ENCODE measurements at places on chromosomes 16 and 17. TPM values are rescaled to one million over a fixed set of nuclear protein-coding genes. Genes with fewer than 3 reads are reported as not detected.

Gene WFIKKN2
- polyA plus RNA-seq, result not detected

Gene SPECC1
- polyA plus RNA-seq, result 4.6 TPM

Gene EXOC3L1
- polyA plus RNA-seq, result 0.21 TPM

Gene SENP3
- polyA plus RNA-seq, result 13.1 TPM

Gene NOD2
- 3.7 TPM for polyA plus RNA-seq

Gene NPB
- polyA plus RNA-seq, result not detected

Gene MT1F
- polyA plus RNA-seq, result 12.0 TPM

Gene DOC2B
- not detected for polyA plus RNA-seq

DNA sequence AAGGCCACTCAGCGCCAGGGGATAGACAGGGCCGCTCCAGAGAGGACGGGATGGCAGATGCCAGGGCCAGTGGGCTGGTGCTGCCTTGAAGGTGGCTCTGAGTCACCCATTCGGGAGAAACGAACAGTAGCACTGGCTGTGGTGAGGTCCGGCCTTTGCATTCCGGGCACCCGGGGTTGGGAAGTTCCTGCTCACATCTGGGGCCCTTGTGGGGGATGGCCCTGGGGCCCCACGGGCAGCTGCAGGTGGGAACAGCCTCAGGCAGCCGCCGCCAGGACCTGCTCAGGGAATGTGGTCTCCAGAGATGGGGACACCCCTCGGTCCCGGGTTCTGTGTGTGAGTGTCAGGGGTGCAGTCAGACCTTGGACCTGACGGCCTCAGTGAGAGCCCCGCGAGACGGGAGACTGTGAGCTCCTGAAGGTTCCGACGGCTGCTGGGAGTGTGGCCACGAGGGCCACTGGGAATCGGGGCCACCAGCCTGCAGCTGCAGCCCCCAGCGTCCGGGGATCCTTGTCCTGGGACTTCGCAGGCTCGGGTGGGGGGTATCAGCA, 1.4 kb downstream of the CBFA2T3 start:
- H3K27ac ChIP-seq, result no peak overlapping the region
- no peak overlapping the region for H3K4me3 ChIP-seq
- no peak for DNase-seq
- no peaks in the 10 kb centered on the region for H3K36me3 ChIP-seq
- H3K4me1 ChIP-seq, result no peaks in the 10 kb centered on the region
- H3K27me3 ChIP-seq, result peaks cover 16% of the 10 kb centered on the region

- no peaks in the 10 kb centered on the region for H3K36me3 ChIP-seq
- H3K4me3 ChIP-seq, result no peak overlapping the region
- peaks cover 31% of the 10 kb centered on the region for H3K4me1 ChIP-seq
- no peaks in the 10 kb centered on the region for H3K27me3 ChIP-seq
- DNase-seq, result no peak
- H3K27ac ChIP-seq, result no peak overlapping the region
Observed at GRCh38 chr17:19880393-19880792, 12.7 kb upstream of the ULK2 start.

DNA sequence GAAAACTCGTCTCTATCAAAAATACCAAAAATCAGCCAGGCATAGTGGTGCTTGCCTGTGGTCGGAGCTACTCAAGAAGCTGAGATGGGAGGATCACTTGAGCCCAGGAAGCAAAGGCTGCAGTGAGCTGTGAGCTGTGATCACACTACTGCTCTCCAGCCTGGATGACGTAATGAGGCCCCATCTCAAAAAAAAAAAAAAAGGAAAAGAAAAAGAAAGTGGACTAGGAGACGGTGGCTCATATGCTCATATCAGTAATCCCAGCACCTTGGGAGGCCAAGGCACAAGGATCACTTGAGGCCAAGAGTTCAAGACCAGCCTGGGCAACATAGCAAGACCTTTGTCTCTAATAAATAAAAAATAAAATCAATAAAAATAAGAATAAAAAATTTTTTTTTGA, 8.8 kb upstream of the SUMO2 start:
- no peak overlapping the region for H3K4me3 ChIP-seq
- no peak overlapping the region for H3K27ac ChIP-seq
- no peaks in the 10 kb centered on the region for H3K27me3 ChIP-seq
- no peaks in the 10 kb centered on the region for H3K4me1 ChIP-seq
- H3K36me3 ChIP-seq, result no peaks in the 10 kb centered on the region
- DNase-seq, result no peak

DNA sequence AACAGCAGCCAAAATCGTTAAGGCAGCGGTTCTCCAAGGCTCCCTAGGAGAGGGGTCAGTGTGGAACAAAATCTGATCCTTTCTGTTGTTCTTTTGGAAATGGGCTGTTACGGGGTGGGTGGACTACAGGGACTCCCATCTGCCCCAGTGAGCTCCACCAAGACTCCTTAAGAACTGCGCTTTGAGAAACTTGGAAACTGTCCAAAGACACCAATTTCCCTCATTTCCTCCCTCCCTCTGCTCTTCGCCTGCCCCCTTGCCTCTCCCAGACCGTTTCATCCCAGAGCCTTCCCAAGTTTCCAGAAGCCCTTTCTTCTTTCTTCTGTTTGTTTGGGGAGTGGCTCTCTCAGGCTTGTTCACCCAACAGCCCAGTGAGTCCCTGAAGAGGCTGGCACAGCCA, 205.4 kb downstream of the COPRS start:
- DNase-seq, result no peak
- H3K27ac ChIP-seq, result no peak overlapping the region
- no peaks in the 10 kb centered on the region for H3K36me3 ChIP-seq
- no peaks in the 10 kb centered on the region for H3K4me1 ChIP-seq

DNA sequence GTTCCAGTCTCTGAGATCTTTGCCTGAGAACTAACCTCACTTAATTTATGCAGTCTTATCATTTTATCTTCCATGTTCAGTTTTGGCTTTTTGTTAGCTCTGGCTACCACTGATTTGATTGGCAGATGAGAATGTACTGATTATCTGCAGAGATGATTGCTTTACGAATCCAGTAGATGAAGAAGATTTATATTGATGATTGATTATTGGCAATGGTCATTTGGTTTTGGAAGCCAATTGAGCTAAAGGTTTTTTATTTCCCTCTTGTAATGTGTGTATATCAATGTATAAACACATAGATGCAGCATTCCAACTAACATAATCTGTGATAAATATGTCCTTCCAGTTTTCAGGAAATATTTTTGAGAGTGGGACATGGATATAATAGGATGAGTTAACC, 763.6 kb downstream of the CDH11 start:
- H3K36me3 ChIP-seq, result no peaks in the 10 kb centered on the region
- H3K27me3 ChIP-seq, result no peaks in the 10 kb centered on the region

- no peaks in the 10 kb centered on the region for H3K4me1 ChIP-seq
- no peak overlapping the region for H3K4me3 ChIP-seq
- H3K27ac ChIP-seq, result no peak overlapping the region
- H3K27me3 ChIP-seq, result no peaks in the 10 kb centered on the region
- DNase-seq, result no peak
- H3K36me3 ChIP-seq, result no peaks in the 10 kb centered on the region
Observed at GRCh38 chr16:73378471-73378870, 330.5 kb upstream of the ZFHX3 start.

GRCh38 chr17:47643116-47643515, 6.6 kb upstream of the KPNB1 start:
- H3K36me3 ChIP-seq, result no peaks in the 10 kb centered on the region
- H3K4me1 ChIP-seq, result peaks cover 8% of the 10 kb centered on the region

DNA sequence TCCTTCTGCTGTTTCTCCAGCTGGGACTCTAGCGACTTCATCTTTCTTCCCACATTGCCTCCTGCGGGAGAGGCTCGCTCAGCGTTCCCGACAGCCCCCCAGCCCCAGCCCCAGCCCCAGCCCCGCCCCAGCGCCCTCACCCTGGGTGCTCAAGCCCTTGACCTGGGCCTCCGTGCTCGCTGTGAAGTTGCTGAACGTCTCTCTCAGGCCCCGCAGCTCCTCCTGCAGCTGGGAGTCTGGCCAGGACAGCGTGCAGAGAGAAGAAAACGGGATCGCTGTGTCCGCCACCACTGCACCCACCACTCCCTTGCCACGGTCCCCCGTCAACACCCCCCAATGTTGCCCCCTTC, 2.4 kb downstream of the ASGR1 start:
- peaks cover 18% of the 10 kb centered on the region for H3K27me3 ChIP-seq
- H3K4me1 ChIP-seq, result peaks cover 25% of the 10 kb centered on the region
- no peak for DNase-seq
- H3K4me3 ChIP-seq, result no peak overlapping the region

DNA sequence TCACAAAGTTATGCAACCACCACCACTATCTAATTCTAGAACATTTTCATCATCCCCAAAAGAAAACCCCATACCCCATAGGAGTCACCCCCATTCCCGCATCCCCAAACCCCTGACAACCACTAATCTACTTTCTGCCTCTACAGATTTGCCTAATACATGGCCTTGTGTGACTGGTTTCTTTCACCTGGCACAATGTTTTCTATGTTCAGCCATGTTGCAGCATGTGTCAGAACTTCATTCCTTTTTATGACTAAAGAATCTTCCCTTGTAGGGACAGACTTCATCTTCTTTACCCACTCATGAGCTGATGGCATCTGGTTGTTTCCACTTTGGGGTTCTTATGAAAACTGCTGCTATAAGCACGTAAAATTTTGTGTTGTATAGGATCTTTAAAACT, 34.6 kb downstream of the CYTH1 start:
- DNase-seq, result no peak
- no peaks in the 10 kb centered on the region for H3K27me3 ChIP-seq
- H3K36me3 ChIP-seq, result peaks cover 4% of the 10 kb centered on the region
- H3K4me1 ChIP-seq, result peaks cover 98% of the 10 kb centered on the region
- H3K4me3 ChIP-seq, result no peak overlapping the region

- no peak for DNase-seq
- no peaks in the 10 kb centered on the region for H3K27me3 ChIP-seq
- peak overlapping the region; percentile 43 for H3K27ac ChIP-seq
- peaks cover 34% of the 10 kb centered on the region for H3K4me1 ChIP-seq
Observed at GRCh38 chr17:1762901-1763898, 1.3 kb downstream of the SERPINF1 start.

DNA sequence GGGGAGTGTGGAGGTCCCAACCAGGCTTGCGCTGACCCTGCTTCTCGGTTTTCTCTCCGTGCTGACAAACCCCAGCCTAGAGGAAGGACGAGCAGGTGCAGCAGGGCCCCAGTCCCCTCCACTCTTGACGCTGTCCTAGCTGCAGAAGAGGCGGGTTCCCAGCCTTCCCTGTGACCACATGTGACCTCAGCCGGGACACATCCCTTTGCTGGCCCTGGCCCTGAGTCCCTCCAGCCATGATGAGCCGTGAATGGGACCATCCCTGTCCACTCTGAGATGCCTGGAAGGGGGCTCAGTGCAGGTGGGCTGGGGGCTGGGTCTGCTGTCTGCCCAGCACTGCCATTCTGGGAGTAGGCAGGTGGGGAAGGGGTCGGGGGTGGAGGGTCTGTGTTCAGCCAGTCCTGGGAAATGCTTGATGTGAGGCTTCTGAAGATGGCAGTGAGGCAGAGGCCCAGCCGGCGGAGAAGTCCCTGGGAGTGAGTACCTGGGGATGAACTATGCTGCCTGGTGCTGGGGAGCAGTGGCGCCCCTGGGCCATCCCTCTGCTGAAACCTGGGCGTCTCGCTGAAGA, 1.9 kb upstream of the TUBB3 start:
- no peak for DNase-seq
- H3K27ac ChIP-seq, result no peak overlapping the region
- peaks cover 78% of the 10 kb centered on the region for H3K4me1 ChIP-seq
- no peaks in the 10 kb centered on the region for H3K36me3 ChIP-seq
- H3K27me3 ChIP-seq, result peaks cover 10% of the 10 kb centered on the region
- no peak overlapping the region for H3K4me3 ChIP-seq

GRCh38 chr17:28584434-28584833, 7.7 kb upstream of the ALDOC start:
- no peak for DNase-seq
- no peak overlapping the region for H3K4me3 ChIP-seq
- no peaks in the 10 kb centered on the region for H3K27me3 ChIP-seq
- H3K4me1 ChIP-seq, result no peaks in the 10 kb centered on the region
- no peak overlapping the region for H3K27ac ChIP-seq

- H3K4me3 ChIP-seq, result no peak overlapping the region
- H3K27ac ChIP-seq, result no peak overlapping the region
Observed at GRCh38 chr17:34366529-34367107, 3.6 kb upstream of the CCL1 start.

- peak overlapping the region; percentile 51 for H3K27ac ChIP-seq
- H3K4me3 ChIP-seq, result peak overlapping the region; percentile 73
- DNase-seq, result no peak
Observed at GRCh38 chr17:7403043-7403726, 712 bp downstream of the TMEM256 start.

GRCh38 chr17:66386498-66387351, 84.3 kb downstream of the PRKCA start:
- no peak for DNase-seq
- H3K4me3 ChIP-seq, result no peak overlapping the region
- no peak overlapping the region for H3K27ac ChIP-seq
- peaks cover 10% of the 10 kb centered on the region for H3K36me3 ChIP-seq

DNA sequence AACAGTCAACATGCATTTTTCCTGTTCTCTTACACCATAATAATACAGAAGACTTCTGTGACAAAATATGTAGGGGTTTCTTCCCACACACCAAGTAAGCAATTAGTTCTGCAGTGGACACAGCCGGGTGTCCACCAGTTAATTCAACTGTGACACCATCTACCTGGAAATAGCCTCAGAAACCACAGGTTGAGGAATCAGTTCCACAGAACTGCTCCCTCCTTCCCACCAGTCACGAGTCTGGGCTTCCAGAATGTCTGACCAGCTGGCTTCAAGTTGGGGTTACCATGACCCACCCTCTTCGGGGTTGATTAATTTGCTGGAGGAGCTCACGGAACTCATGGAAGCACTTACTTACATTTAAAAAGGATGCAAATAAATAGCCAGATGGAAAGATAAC, 13.6 kb upstream of the CCL5 start:
- H3K36me3 ChIP-seq, result no peaks in the 10 kb centered on the region
- no peak overlapping the region for H3K27ac ChIP-seq
- DNase-seq, result no peak
- H3K27me3 ChIP-seq, result no peaks in the 10 kb centered on the region

DNA sequence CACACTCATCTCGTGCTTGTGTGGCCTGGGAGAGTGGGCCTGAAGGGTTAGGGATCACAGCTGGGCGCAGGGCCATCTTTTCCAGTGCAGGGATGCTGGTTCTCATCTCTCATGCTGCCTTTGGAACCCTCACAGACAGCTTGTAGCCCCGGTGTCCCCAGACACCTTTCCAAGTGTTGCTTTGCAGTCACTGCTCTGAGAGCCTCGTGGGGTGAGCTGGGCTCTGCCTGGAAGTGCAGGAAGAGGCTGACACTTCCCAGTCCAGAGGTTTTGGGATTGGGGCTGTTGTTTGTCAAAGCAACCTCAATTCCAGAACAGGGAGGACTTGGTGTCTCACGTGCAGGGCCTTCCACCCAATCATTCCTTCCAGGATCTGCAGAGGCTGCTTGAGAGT, 28.2 kb downstream of the TBX4 start:
- H3K27me3 ChIP-seq, result peaks cover 5% of the 10 kb centered on the region
- H3K4me3 ChIP-seq, result no peak overlapping the region
- no peak for DNase-seq

GRCh38 chr17:72766761-72767356, 325.6 kb downstream of the SLC39A11 start:
- H3K27me3 ChIP-seq, result no peaks in the 10 kb centered on the region
- no peak for DNase-seq
- no peak overlapping the region for H3K4me3 ChIP-seq
- no peak overlapping the region for H3K27ac ChIP-seq

GRCh38 chr16:64872101-64872500, 249.8 kb downstream of the CDH11 start:
- no peak for DNase-seq
- no peaks in the 10 kb centered on the region for H3K36me3 ChIP-seq
- no peaks in the 10 kb centered on the region for H3K4me1 ChIP-seq
- H3K27ac ChIP-seq, result no peak overlapping the region
- H3K27me3 ChIP-seq, result no peaks in the 10 kb centered on the region
